DMS 273 treated with DMSO at 0.1 percent for 48 hours (cell line): ENCODE measurements at places on chromosomes 2 and 18.
A peak's percentile ranks its signal among the peaks of the same experiment; 100 is the strongest.

DNA sequence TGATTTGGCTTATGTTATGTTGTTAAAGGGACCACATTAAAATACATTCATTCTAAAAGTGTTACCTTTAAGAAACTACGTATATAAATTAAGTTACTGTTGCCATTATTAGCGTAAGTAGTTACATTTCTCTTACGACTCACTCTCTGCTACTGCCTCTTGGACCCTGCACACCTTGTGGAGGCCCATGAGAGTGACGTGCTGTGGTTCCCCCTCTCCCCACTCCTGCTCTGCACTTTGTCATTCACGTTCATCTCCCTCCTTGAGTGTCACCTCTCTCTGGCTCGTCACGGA lies 830 bp upstream of the MERTK start:
- no peak for DNase-seq

GRCh38 chr18:67428158-67428557 lies 88.4 kb downstream of the DSEL start:
- no peak for DNase-seq

DNA sequence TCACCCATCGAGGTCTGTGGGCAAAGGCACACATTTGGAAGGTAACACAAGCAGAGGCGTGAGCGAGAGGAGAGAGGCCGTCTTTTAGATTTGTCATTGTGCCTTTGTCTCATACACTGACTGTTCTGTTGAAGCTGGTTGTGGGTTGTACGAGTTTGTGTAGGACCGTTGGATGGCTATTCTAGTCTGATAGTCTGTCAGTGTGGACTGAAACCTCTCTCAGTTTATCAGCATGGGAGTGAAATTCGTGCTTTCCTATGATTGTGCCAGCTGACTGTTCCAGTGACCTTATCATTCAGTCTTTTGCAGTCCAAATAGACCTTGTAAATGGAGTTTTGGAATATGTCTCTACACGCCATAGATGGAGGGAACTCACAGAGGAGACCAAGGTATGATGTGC lies 143.5 kb downstream of the LDLRAD4 start:
- no peak for DNase-seq

DNA sequence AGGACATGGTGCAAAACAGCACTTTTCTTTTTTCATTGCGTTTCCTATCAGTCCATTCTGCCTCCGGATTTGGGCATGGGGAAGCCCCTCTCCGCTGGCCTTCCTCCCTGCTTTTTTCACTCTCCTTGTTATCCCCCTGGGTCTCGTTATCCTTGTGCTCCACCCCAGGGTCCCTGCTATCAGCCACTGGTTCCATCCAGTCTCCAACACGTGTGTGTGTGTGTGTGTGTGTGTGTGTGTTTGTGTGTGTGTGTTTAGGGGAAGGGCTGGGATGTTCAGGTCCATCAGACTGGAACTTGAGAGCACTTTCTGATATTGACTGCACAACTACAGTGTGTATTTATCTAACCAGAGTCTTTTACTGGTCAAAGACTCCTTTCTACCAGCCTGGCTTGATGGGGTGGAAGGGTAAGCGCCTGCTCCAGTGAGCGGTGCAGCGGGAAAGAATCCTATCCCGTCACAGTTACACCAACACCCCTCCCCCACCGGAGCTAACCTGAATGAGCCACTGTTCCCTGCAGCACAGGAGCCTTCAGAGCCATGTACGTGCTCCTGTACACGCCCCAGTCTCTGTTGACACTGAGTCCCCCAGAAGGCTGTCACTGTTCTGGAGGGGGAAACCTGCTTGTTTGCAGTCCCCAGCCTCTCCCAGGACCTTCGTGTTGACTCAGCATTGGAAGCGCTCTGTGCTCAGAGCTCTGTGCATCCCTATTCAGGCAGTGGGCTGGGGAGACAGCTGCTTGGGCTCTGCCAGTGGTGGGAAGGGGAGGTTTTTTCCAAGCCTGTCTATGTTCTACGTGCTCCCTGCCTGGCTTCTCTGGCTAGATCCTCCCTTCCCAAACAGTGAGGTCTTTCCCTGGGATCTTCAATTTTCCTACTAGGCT lies 4.6 kb downstream of the INHA start:
- DNase-seq = no peak

DNA sequence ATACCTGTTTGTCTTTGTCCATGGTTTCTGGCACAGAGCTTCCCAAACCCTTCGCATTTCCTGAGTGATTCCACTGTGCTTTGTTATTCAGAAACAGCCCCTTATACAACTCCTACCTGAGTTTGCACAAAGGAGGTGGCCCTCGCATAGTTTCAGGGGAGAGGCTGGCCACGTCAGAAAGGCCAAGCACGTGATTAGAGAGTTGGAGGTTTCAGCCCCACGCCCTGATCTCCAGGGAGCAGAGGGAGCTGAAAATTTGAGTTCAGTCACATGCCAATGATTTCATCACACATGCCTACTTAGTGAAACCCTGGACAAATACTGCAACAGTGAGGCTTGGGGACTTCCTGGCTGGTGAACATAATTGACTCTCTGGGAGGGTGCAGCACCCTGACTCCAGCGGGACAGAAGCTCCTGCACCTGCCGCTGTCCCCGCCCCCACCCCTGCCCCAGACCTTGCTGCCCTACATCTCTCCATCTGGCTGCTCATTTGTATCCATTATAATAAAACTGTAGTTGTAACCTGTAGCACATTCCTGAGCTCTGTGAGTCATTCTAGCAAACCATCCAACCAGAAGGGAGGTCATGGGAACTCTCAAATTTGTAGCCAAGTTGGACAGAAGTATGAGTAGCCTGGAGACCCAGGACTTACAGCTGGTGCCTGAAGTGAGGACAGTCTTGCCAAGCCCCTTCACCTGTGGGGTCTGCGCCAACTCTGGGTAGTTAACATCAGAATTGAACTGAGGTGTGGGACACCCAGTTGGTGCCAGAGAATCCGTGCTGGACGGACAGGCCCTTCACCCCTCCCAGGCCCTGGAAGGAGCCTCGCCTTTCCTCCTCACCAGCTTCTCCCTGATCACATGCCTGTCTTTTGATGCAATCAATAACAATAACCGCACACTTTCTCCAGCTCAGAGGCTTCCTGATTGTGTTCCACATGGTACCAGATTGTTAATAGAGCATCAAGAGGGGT lies 224.3 kb downstream of the ANAPC1 start:
- DNase-seq = no peak

- DNase-seq = no peak
Observed at GRCh38 chr2:239368906-239369552, 31.8 kb downstream of the HDAC4 start.

- no peak for DNase-seq
Observed at GRCh38 chr2:38892819-38893218, 3.1 kb downstream of the ARHGEF33 start.

DNA sequence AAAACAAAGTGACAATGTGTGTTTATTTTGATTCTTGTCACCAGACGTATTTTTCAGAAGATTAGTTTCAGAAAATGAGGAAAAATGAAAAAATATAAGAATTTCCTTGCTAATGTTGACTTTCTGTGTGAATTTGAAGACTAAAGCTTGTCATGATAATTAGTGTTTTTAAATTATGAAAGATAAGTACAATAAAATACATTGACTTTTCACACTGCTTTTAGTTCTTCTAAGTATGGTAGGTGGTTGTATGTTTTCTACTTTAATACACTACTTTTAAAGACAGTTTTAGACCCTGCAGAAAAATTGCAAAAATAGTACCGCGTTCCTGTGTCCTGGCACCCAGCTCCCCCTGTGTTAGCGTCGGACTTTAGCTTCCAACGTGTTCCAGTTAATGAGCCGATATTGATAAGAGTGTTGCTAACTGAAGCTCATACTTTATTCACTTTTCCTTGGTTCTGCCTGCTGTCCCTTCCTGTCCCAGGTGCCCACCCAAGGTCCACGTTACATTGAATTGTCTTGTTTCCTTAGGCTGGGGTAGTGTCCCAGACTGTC lies 695 bp downstream of the RBFA start:
- no peak for DNase-seq

- DNase-seq = no peak
Observed at GRCh38 chr2:241905716-241906377, 36.3 kb downstream of the RTP5 start.

GRCh38 chr2:23387221-23387550 lies 2.2 kb downstream of the KLHL29 start:
- no peak for DNase-seq

DNA sequence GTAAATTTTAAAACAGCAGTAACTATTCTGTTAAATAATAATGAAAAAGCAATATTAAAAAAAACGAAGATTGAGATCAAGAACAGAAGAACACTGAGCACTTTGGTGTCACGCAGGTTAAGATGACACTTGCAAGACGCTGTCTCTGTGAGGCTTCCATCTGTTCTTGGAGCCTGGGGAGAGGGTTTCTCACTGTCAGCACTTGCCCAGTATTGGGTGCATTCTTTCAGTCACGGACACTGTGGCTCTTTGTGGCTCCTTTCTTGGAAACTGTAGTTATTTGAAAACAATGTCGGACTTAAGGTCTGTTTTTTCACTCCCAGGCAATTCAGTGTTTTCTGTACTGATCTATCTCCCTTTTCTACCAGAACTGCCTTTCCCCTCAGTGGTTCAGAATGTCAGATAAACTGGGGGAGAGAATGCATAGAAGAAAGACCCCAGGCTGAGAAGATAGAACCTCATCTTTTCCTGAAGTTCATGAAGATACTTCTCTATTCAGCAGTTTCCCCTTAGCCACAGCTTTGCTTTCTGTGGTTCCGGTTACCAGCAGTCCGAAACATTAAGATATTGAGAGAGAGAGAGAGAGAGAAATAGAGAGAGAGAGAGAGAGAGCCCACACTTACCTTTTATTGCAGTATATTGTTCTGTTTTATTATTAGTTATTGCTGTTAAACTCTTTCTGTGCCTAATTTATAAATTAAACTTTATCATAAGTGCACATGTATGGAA lies 283.3 kb downstream of the DCDC2C start:
- DNase-seq = no peak

DNA sequence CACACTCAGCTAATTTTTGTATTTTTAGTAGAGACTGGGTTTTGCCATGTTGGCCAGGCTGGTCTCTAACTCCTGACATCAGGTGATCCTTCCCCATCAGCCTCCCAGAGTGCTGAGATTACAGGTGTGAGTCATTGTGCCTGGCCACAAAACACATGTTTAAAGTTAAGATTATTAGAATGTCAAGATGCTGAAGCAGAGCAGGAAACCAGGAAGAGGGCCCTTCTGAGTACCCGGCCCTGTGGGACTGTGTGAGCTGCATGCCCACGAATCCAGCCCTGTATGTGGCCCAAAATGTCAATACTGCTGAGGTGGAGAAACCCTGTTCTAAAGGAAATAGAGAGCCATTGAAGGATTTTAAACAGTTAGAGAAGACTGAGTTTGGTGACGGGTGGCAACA lies 31.0 kb upstream of the REV1 start:
- DNase-seq = no peak

DNA sequence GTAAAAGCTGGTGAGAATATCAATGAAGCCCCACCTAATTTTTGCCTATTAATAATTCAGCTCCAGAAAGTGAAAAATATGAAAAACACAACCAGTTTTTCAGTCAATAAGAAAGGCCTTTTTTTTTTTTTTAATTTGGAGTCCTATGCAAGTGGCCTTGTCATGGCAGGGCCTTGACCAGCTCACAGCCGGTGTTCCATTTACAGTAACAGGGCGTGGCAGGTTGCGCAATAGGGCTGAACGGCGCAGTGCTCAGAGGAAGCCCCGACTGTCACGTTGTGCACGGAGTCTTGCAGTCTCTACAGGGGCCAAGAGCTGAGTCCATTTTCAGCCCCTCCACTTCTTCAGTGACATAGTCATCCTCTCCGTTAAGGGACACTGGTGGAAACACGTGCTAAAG lies 184.1 kb upstream of the FN1 start:
- no peak for DNase-seq

- DNase-seq = peak; percentile 77
Observed at GRCh38 chr2:176096986-176097819, 2.4 kb upstream of the HOXD12 start.

- DNase-seq = no peak
Observed at GRCh38 chr2:233060501-233060979, 398 bp downstream of the INPP5D start.

DNA sequence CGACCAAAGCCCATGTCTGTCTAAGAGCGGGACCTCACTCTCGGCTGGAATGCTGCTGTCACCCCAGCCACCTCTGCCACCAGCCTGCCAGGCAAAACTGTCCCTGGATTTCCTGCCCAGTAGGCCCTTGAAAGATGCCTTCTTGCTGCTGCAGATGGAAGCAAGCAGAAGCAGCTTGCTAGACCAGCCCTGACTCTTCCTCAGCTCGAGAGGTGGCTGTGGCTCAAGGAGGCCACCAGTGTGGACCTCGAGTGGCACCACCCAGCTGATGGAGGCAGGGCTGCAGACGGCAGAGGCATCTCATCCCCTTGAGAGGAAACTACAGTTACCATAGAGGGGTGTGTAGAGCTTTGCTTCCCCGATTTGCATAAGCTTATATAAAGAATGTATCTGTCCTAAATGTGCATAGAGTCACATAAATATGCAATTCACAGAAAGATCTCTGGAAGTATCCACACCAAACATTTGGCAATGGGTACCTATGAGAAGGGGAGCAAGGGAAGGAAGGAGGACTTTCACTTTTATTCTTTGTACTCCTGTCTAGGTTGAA lies 20.6 kb downstream of the ADCY3 start:
- no peak for DNase-seq

GRCh38 chr18:24656050-24656449 lies 195.6 kb downstream of the HRH4 start:
- peak; percentile 70 for DNase-seq

GRCh38 chr18:9638886-9639285 lies 24.5 kb upstream of the PPP4R1 start:
- no peak for DNase-seq

DNA sequence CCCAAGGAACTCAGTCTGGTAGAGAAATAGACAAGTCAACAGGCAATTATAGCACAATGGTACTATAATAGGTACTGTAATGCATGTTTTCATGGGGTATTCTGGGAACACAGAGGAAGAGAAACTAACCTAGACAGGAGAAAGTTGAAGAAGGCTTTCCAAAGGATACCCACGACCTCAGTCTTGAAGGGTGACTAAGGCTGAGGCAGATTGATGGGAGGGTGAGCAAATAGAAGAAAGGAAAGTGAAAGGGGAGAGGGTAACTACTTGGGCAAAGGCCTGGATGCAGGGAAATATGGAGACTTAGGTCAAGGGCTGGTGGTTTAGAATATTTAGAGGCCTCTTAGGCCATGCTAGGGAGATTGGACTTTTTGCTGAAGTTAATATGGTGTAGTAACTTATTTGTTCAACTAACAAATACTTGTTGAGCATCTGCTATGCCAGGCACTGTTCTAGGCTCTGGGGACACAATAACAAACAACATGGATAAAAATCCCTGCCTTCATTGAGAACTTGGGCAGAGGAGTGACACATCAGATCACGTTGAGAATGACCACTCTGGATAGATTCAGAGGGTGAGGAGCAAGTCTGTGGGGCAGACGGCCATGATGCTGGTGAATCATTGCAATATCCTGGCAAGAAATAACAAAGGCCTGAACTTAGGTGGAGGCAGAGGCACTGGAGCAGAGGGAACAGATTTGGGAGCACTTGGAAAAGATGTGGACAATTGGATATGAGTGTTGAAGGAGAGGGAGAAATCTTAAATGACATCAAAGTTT lies 56.4 kb downstream of the PLB1 start:
- DNase-seq = no peak

- DNase-seq = no peak
Observed at GRCh38 chr18:46414863-46415262, 242.2 kb downstream of the LOXHD1 start.
